ENCODE measurements at places on chromosomes 16 and 17. TPM values are rescaled to one million over a fixed set of nuclear protein-coding genes. Genes with fewer than 3 reads are reported as not detected.
A peak's percentile ranks its signal among the peaks of the same experiment; 100 is the strongest.

DNA sequence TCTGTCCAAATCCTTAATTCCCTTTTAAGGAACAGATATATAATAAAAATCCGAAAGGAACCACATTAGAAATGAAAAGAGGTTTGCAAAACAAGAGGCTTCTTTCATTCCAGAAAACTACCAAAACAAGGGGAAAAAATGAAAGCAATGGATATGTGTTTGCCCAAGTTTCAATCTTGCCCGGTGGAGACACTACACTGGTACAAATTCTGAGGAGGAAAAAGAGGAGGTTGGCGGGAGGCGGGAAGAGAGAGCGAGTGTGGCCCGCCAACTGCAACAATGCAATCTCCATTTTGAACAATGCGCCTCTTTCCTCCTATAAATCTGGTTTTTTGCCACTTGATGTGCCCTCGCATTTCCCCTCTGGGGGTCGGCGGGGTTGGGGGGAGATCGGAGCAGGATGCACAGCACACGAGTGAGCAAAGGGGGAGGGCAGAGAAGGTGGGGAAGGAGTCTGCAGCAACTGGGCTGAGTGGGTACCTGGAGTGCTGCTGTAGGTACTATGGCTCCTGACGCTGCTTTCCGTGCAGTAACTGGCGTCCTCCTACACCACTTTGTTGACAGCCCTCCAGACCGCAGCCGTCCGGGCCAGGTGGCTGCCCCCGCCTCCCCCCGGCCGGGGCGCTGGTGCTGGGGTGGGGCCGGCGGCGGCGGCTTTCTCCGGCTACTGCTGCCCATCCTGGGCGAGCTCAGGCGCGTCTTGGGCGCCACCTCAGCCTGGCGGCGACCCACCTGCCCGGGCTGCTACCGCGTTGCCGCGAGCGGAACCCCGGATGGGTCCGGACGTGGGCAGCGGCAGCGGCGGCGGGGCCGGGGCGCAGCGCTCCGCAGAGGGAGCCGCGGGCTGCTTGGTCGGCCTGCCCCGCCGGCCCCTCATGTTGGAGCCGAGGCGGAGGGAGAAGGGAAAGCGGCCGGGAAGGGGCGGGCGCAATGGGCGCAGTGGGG is 93.8 kb upstream of the PLEKHM1 start:
- DNase-seq: peak; percentile 32

KRTAP17-1 gene
- total RNA-seq: not detected

- DNase-seq: no peak
These were observed 20.9 kb downstream of the FAM20A start for GRCh38 chr17:68580236-68580770.

DNA sequence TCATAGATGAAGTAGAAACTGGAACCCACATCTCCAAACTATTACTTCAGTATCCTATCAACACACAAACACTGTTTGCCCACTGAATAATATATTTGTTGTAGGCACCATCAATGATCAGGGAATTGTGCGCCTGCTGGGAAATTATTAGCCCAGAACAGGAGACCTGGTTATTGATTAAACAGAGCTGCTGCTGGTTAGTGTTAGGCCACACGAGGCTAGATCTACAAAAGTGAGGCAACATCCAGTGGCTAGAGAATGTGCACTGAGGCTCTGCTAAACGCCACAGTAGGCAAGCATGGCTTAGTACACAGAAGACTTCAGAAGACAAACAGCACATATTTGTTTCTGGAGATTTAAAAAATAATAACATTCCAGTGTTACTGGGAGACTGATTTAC is 11.0 kb downstream of the ABHD15 start:
- no peak for DNase-seq

DNA sequence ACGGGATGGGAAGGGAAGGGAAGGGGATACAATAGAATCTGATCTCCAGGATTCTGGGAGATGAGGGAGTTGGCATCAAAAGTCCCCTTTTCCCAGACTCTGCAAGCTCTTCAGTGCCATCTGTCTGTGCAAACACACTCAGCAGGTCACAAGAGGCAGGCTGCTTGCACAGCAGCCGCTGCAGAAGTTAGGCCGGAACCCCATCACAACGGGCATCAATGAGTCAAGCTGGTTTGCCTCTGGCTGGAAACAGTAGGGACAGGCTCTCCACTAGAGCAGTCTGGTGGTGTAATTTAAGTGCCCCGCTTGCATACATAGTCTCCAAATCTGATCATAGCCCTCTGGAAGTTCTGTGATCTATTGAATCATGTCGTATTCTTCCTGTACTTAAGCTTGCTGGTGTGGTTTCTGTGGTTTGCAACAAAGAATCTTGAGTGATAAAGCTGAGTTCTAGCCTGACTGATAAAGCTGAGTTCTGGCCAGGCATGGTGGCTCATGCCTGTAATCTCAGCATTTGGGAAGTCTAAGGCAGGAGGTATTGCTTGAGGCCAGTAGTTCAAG is 33.7 kb upstream of the KDM8 start:
- DNase-seq: no peak

DNA sequence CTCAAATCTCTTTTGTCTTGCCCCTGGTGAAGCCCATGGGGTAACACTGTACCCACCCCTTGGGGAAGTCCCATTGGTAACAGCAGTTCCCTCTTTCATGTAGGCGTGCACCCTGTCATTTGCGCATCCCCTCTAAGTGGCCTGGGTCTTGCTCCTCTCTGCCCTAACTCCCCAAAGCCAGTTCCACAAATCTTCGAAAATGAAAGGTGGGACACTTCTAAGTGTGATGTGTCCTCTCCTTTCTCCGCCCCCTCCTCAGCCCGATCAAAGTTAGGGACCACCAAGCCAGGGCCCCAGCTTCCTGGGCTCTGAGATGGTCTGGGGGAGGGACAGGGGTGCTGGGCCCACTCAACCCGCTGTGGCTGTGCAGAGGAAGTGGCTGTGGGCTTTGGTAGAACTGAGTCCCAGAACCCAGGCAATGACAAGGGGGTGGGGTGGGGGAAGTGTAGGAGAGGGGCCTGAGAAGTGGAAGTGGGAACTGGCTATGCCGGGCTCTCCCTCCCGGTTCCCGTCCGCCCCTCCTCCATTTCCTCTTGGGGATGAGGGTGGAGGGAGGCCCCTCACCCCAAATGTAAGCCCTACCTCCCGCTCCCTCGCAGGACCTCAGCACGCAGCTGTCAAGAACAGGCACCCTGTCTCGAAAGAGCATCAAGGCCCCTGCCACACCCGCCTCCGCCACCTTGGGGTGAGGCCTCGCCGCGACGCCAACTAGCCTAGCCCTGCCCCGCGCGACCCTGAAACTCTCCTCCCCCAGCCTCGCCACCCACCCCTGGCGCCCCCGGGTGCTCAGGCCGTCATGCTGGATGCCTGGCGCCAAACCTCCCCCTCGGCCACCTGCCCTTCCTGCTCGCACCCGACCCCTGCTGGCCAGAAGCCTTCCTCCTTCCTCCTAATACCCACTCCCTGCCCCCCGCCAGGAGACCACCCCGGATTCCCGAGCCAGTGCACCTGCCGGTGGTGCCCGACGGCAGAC is 8.7 kb downstream of the ABI3 start:
- DNase-seq: no peak

DLX3 gene
- not detected for total RNA-seq

ABI3 gene
- total RNA-seq: 2.2 TPM

- peak; percentile 83 for DNase-seq
These were observed 62.5 kb downstream of the SREBF1 start for GRCh38 chr17:17774009-17774881.

DNA sequence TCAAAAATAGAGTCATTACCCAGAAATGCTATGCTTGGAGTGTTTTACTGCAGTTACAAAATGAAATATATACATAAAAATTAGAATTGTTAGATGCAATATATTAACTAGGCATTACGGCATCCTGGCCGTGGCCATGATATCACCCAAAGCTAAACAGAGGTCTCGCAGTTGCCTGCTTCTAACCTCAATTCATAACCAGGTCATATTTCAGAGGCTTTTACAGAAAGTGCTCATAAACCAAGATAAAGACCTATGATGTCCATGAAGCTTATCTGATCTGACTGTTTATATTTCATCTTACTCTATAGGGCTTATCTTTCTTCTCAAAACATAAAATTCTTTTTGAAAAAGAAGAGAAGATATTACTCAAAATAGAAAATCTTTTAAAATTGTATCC is 664.5 kb upstream of the SALL1 start:
- no peak for DNase-seq

- no peak for DNase-seq
These were observed 13.8 kb downstream of the CHST6 start for GRCh38 chr16:75481475-75481874.

ARL2BP gene
- 47.4 TPM for total RNA-seq

DNA sequence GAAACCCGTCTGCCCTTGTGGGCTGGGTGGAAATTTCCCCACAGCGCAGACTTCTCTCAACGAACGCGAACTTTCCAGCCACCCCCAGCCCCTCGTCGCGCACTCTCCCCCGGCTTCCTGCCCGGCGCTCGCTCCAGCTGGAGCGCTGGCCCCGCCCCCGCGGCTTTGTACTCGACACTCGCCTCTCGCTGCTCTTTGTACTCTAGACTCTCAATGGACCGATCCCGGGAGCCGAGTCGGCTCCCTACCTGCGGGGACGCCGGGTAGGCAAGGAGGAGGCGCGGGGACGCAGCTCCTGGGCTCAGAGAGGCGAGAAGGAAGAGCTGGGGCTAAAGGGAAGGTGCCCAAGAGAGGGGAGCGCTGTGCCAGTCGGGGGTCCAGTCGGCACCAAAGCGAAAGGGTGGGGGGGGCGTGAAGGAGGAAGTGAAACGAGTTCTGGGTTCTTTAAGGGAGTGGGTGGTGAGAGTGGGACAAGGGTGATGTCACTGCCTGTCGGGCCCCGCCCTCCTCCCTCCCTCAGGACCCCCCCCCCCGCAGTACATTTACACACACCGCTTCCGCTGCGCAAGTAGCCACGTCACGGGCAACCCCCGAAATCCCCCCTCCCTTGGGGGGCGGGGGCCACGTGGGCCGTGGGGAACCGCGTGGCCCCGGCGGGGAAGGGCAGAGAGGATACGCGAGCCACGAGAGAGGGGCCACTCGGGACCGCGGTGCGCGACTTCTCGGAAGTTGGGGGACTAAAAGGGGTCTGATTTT is 9.7 kb downstream of the KDM6B start:
- peak; percentile 76 for DNase-seq

DNA sequence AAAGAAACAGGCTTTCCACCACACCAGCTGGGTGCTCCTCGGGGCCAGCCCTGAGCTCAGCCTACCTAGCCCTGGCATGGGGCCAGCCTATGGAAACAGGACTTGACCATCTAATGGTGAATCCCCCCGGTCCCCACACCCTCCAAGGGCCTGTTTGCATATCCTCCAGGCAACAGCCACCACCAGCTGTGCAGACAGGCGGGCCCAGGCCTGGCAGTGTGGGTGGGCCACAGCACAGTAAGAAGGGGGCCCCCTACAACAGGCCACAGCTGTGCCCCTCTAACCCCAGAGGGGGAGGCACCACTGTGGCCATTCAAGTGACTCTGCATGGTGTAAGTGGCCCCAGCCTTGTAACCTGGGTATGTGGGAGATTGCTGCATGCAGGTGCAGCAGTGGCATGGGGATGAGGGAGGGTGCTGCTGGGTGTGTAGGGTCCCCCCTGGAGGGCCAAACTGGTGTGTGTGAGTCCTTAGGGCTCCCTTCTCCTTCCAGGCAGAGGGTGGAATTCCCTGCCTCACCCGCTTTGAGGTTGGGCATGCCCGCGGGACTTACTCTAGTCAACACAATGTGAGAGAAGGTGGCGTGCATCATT is 148.2 kb downstream of the C16orf78 start:
- DNase-seq: no peak

DNA sequence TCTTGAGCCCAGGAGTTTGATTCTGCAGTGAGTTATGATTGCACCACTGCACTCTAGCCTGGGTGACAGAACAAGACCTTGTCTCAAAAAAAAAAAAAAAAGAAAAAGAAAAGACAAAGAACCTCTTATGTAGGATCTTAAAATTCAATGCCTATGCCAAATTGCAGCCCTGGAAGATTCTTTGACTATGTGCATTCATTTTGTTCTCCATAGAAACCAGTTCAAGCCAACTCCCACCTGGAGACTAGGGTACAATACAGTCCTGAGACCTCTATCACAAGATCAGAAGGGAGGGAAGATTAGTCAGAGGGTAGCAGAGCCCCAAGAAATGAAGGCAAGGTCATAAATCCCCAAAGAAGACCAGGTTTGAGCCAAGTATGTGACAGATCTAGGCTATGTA is 90.6 kb upstream of the HAS3 start:
- DNase-seq: no peak

KRT25 gene
- total RNA-seq: not detected

GRCh38 chr17:66426397-66427033 is 124.1 kb downstream of the PRKCA start:
- DNase-seq: no peak

DNA sequence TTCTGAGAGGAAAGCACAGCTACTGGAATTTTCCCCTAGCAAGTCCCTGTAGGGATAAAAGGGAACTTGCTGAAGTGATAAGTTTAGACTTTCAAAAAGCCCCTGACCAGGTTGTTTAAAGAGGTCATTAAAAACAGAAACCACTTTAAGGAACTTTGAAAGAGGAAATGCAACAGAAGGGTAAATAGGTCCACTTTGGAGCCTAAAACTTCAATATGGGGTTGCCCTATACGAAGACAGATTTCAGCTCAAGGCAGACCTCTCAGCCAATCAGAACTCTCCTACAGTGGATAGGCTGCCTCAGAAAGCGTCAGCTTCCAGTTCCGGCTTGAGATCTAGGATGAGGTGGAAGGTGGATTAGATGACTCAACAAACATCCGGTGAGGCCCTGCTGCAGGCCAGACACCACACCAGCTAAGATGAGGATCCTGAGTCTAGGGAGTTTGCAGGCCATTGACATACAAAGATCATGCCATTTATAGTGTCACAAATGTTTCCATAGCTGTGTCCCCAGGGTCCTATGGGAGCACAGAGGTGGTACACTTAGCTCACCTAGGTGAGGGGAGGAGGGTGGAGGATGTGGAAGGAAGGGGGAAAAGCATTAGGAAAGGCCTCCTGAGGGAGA is 7.9 kb upstream of the MFSD6L start:
- DNase-seq: no peak

- no peak for DNase-seq
These were observed 3.8 kb downstream of the COTL1 start for GRCh38 chr16:84614073-84614459.
